GM12878 (cell line): ENCODE measurements at places on chromosomes 16 and 17.

DNA sequence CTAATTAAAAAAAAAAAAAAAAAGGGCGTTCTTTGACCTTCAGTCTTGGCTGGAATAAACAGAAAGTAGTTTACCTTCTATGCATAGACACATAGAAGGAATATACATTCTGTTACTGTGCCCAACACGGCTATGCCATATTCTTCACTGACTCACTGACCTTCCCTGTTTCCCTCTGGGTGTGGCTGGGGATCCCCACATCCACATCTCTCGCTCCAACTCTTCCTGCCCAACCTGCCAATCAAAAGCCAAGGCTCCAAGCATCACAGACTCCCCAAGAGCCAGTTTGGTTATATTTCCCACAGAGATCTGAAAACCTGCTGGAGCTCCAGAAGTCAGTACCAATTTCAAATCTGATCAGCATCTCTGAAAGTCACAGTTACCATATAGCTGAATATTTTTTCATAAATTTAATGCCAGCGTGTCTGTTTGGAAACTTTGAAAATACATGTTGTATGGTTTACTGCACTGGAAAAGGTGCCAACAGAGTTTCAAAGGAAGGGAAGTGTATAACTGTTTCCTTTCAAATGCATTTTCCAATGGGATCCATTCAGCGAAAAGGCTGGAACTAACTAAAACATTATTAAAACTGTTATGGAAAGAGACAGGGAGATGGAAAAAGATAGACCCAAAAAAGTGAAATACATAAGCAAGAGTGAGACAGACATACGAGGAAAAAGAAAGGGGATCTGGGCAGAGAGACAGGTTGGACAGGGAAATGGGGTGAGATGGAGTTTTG lies 91.8 kb downstream of the SMG6 start:
- no peak for DNase-seq

DNA sequence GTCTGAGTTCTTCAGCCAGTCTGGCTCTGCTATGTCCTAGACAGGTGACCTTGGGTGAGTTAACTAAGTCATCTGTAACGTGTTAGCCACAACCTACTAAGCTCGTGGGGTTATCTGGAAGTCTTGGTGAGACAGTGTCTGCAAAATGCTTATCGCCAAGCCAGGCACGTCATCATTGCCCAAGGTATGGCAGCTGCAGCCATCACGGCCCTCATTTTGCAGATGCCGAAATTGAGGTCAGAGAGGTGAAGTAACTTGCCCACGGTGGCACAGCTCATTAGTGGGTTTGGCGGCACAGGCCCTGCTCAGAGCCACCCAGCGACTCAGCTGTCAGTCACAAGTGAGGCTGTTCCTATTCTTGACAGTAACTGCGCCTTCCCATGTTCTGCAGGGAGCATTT lies 79.8 kb downstream of the CMIP start:
- DNase-seq, result no peak

DNA sequence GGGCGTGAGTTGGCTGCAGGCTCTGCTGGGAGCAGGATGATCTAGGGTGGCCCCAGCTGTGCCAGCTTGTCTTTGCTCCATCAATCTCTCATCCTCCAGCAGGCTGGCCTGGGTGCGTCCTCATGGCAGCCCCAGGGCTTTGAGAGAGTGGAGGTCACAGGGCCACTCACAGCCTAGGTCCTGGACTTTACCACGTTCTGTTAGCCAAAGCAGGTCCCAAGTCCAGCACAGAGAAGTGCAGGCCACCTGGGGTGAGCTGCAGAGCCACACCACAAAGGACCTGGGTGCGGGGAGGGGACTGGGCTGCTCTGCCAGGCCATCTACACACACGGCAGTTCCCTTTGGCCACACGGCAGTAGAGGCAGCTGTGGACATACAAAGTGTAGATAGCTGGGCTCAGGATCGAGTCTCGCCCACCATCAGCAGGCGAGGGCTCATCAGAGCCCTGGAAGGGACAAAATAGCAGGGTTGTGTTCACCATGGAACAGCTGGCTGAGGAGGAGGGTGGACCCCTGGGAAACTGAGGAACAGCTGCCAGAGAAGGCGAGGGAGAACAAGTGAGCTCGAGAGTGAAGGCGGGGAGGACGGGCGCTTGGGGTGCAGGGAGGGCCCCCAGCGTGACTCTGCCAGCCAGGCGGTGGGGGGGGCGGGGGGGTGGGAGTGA lies 30.0 kb downstream of the SREBF1 start:
- no peak for DNase-seq

DNA sequence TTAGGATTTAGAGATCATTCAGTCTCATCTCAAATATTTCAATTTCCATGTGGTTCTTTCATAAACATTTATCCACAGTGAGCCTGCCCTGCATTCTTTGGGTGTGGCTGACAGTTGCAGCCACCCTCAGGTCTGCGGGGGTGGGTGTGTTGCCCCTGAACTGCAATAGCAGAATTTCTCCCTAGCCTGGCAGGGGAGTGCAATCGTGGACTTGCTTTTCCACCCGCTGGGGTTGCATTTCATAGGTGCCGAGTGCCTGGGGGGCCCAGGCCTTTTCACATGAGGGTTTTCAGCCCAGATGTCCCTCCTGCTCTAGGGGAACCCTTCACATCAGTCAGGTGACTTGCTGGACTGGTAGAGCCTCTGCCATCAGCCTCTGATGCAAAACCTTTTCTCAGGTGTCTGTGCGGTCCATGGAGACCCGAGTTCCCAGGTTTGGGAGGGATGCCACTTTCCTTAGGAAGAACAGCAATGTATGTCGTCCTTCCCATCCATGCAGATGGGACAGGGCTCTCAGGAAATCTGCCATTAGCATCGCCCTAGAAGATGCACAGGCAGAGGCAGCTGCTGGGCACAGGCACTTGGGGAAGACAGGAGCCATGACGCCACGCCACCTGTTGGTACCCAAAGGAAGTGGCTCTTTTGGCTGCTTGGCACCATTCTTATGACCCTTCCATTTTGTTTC lies 2.4 kb upstream of the USP36 start:
- DNase-seq, result no peak

- DNase-seq, result no peak
These were observed 18.1 kb upstream of the BAHCC1 start for GRCh38 chr17:81376946-81377714.

DNA sequence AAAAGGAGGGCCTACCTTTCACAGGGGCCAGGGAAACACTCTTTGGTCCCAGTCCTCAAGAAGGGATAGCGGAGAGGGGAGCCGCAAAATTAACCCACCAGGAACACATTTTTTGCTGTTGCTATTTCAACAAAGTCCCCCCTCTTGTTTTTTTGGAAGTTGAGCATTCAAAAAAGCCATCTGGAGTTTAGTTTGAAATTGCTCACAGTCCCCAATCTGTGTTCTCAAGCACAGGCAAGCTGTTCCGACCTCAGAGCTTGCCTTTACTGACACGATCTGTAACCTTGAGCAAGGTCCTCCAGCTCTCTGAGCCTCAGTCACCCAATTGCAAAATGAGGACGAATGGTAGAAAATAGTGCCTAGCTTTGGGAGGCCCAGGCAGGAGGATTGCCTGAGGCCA lies 131.1 kb downstream of the ZNF423 start:
- DNase-seq, result no peak
